ENCODE measurements at places on chromosomes 5 and 9.

DNA sequence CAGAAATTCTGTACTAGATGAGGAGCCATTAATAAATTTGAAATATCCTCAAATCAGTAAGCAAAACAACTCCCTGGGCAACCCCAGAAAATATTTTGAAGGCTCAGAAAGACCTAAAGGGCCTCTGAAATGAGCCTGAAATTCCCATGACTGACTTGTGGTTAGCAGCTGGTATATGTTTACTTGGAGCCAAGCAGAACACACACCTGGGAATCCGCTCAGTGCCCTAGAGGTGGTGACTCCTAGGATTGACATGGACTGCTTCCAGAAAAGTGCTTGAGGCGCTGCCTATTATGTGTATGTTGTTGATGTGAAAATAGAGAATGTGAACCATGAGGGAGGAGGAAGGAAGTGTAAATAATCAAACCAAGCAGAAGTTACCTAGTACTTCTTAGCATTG lies 14.7 kb downstream of the RFK start:
- DNase-seq, result no peak

DNA sequence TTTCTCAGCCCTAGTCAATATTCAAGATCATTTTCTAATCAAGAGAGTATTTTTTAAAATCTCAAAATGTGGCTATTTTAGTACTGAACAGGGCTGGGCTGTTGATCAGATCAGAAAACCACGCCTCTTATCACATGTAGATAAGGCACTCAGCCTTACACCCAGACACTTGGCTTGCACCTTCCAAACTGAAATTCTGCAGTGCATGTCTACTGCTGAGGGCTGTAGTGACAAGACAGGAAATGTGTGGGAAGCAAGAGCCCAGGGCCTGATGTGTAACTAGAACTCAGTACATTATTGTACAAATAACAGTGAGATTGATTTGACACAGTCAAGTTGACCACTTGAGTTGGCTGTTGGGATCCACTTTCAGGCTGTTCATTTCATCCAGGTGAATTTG lies 48.6 kb downstream of the UBE2QL1 start:
- no peak for DNase-seq

GRCh38 chr5:180287404-180287803 lies 4.5 kb downstream of the MAPK9 start:
- no peak for DNase-seq

- DNase-seq, result no peak
Measured at GRCh38 chr9:89678396-89679015, 73.7 kb downstream of the GADD45G start.

DNA sequence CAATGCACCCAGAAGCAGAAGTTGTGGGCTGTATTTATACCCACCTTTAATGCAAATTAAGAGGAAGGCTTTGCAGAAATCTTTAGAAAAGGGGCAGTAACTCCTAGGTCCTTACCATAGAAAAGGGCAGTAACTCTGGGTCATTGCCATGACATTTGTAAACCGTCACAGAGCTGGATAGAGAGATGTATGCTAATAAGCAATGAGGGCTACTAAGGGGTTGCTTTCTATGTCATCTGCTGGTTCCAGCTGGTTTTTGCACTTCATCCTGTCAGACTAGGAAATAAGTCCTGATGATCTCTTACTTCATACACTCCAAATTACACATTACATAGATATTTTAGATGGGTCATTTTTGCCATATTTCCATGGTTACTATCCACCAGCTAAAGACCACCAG lies 299.1 kb upstream of the TYRP1 start:
- no peak for DNase-seq

DNA sequence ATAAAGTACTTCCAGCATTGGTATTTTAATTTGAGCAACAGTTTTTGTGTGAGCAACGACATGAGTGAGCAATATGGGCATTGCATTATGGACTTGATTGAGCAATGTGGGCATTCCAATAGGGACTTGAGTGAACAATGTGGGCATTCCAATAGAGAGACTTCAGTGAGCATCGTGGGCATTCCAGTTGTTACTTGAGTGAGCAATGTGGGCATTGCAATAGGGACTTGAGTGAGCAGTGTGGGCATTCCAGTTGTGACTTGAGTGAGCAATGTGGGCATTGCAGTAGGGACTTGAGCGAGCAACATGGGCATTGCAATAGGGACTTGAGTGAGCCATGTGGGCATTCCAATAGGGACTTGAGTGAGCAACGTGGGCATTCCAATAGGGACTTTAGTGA lies 52.2 kb downstream of the ZCCHC7 start:
- no peak for DNase-seq

DNA sequence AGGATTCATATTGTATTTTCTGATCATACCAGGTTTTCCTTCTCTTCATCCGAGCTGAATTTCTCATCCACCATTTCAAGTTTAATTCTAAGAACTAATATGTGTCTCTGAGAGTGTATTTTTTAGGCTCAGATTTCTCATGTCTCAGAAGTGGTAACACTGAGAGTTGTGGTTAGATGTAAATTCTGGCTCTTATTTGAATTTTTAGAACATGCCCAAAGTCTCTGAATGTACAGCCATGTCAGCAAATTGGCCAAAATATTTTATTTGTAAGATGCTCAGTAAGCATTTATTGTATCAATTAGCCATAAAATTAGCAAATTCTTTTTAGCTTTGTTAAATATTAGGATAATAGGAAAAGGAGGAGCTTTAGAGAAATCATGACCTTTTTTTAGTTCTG lies 16.6 kb downstream of the SV2C start:
- DNase-seq, result no peak

DNA sequence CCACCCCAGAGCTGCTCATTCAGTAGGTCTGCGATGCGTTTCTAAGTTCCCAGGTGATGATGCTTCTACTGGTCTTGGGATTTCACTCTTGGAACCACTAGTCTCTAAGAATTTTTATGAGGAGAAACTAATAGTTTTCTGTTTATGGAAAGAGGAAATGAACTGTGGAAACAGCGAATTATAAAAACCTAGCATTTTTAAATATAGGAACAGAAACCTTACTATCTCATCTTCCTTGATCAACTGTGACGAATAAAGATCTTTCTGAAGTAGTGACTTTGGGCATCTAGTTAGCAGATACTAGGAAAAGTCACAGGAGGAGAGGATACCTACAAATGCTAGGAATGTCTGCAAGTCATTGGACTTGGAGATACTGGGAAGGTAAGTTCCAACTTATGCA lies 376.8 kb upstream of the RFX3 start:
- no peak for DNase-seq

DNA sequence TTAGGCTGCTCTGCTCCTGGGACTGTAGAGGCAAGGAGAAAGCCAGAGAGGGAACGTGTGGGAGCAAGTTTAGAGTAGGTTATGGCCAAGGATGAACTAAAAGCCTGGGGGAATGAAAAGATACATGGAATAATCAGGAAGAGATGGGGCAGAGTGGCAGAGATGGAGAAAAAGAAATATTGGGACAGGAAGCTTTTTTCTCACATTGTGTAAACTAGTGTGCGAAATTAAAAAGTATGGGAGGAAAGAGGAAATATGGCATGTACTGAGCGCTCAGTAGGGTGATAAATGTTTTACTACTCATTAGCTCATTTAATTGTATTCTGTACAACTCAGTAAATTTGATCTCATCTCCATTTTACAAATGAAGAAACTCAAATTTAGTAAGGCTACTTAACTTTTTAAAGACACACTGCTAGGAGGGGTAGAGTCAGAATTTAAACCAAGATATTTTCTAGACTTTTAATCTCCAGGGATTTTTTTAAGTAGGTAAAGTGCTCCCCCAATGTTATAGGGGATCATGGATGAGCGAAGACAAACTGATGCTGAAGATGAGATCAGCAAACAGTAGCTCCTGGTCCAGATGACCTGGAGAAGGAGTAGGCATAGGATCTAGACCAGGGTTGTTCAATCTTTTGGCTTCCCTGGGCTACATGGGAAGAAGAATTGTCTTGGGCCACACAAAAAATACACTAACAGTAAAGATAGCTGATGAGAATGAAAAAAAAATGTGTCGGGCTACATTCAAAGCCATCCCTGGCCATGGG lies 30.8 kb downstream of the ALDH1A1 start:
- no peak for DNase-seq

DNA sequence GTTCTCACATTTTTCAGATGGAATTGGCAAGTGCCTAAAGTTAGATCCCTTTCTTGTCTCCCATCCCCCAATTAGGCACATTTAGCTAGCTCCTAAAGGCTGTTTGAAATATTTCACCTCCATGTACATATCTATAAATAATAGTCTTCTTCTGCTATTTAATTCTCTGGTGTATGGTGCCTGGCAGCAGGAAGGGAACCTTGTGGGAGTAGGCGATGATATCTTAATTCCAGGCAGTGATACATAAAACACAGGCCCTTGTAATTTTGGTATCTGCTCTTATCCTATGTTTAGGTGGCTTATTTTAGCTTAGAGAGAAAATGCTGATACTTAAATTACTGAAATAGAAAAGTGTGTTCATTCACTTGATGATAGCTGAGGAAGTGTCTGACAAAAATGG lies 262.9 kb upstream of the DAP start:
- no peak for DNase-seq

GRCh38 chr5:112663146-112663545 lies 74.5 kb upstream of the APC start:
- no peak for DNase-seq

DNA sequence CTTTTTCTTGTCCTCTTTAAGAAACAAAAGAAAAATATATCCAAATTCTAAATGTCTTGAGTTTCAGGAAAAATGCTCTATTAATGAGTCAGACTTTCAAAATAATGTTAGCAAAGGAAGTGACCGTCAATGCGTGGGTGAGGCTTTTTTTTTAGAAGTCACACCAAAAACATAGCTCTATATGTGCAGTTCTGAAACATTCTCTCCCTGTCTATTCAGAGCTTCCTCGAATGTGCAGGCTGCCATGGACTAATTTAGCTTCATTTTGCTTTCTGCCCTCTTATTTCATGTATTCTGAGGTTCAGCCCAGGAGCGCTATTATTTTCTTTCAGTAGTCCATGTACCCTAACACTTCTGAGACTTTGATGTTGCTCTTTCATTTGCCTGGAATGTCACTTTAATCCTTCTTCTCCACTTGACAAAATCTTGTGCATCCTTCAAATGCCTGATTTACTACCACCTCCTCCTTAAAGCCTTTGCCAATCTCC lies 72.5 kb upstream of the RASA1 start:
- no peak for DNase-seq

- DNase-seq, result no peak
Measured at GRCh38 chr9:93824386-93825294, 130.5 kb downstream of the BARX1 start.

All from prostate gland (tissue), 2 donors.